ENCODE measurements at places on chromosomes 1 and 21.

GRCh38 chr1:13703558-13704490 lies 3.8 kb downstream of the PRDM2 start:
- DNase-seq = no peak

DNA sequence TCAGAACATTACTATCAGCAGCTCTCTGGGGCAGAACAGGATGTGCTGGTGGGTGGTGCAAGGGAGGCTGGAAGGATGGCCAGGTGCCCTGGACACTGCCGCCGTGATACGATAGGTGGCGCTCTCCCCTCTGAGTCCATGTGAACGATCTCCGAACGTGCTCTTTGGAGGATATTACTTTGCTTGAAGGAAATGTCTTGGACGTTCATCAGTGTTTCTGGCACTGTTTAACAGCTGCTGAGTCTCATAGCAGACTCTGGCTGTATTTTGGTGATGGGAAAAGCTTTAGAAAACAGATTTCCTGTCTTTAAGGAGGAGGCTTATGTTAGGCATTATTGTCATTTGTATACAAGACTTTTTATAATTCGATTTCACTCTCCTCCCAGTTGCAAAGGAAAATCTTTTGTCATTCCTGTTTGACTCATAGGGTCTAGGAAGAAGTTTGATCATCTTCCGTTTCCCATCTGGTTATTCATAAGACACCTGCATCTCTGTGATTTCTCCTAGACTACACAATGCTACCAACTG lies 386.2 kb upstream of the ADGRL2 start:
- DNase-seq = no peak

DNA sequence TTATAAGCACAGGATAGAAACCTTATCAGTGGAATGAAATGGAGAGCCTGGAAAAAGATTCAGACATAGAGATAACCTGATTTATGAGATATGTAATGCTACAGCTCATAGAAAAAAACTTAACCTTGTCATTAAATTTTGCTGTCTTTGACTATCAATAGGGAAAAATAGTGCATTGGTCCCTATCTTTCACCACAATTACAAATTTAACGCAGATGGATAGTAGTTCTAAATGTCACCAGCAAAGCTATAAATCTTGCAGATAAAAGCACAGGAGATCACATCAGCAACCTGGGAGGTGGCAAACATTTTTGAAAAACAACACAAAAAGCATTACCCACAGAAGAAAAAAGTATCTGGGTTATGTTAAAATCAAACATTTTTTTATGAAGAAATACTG lies 831.6 kb downstream of the BRINP3 start:
- no peak for DNase-seq

DNA sequence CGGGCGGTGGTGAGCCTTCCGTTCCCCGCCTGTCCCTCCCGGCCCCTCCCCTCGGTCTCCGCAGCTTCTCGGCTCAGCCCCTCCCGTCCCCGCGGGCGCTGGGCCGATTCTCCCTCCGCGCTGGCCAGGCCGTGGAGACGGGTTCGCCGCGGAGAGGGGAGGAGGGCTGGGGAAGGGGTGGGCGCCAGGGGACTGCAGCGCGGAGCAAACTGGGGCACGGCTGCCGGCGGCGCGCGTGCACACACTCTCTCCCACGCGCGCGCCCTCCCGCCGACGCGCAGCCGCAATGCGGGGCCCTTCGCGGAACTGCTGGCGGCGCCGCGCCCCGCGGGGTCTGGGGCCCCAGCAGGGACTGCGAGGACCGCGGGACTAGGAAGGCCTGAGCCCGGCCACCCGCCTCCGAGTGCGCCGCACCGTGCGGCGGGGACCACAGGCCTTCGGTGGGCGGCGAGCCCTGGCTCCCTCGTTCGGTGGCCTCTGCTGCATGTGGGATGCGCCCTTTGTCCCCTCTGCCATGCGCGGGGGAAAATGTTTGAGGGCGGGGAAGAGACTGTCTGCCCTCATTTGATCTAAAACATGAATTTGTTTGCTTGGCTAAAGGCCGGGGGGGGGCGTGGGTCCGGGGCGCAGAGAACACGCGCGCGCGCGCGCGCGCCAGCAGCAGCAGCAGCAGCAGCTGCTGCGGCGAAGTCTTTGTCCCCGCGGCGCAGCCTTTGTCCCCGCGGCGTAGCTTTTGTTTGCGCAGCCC lies 90.7 kb upstream of the VAMP3 start:
- no peak for DNase-seq

- no peak for DNase-seq
Measured at GRCh38 chr1:41455479-41456332, 28.8 kb downstream of the EDN2 start.

DNA sequence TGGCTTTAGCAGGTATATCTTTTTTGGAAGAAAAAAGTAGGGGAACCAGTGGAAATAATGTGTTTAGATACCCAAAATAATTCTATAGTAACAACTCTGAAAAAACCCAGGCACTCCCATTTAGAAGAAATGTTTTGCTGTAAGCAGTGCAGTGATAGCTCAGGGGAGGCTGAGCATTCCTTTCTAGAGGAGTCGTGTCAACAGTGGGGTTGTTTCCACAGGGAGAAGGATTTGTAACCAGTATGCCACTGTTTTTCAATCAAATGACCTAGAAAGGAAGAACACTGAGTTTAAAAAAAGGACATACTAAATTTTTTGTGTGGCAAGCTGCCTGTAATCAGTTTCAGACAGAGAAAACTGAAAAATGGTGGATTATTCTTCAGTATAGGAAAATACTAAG lies 2.4 kb downstream of the PGD start:
- DNase-seq = no peak

GRCh38 chr1:71170925-71171324 lies 90.1 kb upstream of the ZRANB2 start:
- DNase-seq = no peak

DNA sequence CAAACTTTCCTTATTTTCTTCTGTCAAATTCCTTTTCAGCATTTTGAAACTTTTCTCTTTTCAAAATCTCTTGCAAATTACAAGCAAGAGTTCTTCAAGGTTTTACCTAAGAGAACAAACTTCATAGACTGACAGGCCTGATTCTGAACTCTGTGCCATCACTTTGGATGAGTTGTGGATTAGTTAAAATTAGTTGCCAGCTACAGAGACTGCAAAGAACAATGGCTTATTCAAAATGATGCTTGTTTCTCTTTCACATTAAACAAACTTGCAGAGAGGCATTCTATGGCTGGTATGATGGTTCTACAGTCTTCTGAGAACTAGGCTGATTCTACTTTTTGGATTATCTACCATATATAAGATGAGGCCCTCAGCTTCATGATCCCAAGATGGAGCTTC lies 3.8 kb downstream of the LRRC8B start:
- no peak for DNase-seq

- DNase-seq = no peak
Measured at GRCh38 chr1:180241716-180242544, 11.9 kb downstream of the LHX4 start.

DNA sequence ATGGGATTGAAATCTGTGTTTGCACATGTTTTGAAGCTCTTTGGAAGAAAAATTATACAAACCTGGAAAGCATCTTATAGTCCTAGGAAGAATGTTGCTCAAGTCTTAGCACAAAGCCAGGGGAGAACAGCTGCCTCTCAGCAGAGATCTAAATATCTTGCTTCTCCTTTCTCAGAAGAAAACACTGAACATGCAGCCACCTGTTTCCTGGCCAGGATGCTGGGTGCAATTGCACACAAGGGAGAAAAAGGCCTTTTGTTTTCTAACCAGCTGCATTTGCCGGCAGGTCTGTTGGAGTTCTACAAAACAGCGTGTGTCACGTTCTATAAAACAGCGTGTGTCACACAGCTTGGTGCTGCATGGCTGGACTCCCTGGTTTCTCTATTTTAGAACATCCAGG lies 259.6 kb upstream of the PLD5 start:
- DNase-seq = no peak

DNA sequence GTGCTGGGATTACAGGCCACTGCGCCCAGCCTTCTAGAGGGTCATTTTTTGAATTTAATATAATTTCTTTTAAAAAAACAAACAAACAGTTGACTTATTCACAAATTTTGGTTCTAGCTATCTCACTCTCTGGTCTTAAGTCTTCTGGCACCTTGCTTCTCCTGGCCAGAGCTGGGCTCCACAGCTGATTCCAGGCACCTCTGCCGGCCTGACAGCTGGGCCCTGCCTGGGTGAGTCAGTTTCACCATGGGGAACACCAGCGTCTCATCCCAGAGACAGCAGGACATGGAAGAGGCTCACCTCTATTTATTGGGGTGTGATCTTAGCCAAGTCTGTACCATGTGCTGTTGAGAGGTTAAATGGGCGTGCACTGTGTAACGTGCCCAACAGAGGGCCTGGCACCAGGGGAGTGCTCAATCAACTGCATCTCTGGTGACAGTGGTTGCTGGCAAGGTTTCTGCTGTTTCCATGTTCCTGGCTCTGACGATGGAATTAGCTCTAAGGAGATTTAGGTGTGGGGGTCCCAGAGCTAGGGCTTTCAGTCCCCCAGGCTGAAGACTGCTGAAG lies 956 bp downstream of the CPLANE2 start:
- DNase-seq = no peak

GRCh38 chr1:40971966-40972365 lies 7.5 kb upstream of the CTPS1 start:
- no peak for DNase-seq

- no peak for DNase-seq
Measured at GRCh38 chr21:24514081-24514733, 1093.1 kb downstream of the MRPL39 start.

GRCh38 chr21:26732432-26733221 lies 112.6 kb downstream of the ADAMTS1 start:
- DNase-seq = no peak

- DNase-seq = no peak
Measured at GRCh38 chr21:22244516-22244915, 1246.3 kb downstream of the NCAM2 start.

DNA sequence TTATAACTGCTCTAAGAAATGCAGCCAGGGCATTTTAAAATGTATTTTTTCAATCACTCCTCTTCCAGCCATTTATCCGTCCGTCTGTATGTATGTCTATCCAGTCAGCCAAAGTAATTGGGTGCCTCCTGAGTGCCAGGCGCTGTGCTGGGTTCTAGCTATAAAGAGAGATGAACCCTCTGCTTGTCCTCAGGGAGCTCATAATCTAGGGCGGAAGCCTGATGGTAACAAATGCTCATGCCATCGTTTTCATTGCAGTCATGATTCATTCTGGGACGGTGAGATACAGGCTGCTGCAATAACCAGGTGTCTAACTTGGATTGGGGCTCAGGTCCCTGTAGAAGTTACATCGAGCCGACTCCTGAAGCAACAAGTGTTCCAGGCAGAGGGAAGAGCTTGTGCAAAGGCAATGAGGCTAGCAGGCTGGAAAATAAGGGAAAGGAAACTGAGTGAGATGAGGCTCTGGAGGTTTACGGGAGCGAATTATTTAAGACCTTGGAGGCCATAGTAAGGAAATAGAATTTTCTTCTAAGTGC lies 11.6 kb downstream of the IFI6 start:
- no peak for DNase-seq

DNA sequence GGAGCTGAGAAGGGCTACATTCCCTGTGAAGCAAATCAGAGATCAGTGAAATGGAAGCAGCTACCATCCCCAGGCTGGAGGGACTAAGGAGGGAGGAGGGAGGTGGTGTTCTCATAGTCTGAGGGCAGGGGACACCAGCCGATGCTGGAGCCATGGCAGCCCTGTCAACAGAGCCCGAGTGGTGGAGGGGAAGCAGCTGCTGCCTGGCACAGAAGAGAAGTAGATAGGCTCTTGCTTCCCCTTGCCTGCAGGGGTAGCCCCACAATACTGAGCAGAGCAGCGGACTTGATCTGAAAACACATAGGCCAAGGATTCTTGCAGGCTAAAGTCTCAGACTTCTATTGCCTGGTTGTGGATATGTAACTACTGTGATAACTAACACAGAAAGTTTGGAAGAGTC lies 255.1 kb downstream of the FGGY start:
- DNase-seq = no peak

DNA sequence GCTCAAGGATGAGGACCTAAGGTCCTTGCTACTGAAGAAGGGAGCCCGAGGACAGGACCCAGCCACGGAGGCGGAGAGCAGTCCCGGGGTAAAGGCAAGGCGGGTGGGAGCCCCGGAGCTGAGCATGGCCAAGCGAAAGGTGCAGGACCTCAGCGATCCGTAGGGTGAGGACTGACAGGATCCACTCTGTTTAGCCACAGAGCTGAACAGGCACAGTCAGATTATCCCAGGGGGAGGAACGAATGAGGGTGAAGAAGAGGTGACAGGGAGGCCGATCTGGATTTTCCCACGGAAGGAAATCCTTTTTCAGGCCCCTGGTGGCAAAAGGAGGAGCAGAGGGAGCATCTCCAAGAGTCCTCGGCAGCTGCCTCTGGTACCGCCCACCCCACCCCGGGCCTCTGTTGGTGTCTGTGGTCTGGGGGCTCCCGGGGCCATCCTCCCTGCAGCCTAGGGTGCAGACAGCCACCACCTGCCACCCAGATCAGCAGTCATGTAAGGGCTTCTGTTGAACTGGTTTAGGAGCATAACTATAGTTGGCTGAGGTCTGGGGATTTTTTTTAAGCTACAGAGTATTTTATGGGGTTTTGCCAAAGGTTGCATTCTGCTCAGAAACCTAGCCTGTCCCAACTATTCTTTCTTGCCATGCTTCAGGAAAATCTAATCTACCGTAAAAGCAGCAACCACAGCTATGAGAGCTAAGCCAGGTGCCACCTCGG lies 32.3 kb upstream of the LBR start:
- DNase-seq = no peak

GRCh38 chr1:41518471-41518870 lies 34.0 kb upstream of the EDN2 start:
- DNase-seq = no peak

DNA sequence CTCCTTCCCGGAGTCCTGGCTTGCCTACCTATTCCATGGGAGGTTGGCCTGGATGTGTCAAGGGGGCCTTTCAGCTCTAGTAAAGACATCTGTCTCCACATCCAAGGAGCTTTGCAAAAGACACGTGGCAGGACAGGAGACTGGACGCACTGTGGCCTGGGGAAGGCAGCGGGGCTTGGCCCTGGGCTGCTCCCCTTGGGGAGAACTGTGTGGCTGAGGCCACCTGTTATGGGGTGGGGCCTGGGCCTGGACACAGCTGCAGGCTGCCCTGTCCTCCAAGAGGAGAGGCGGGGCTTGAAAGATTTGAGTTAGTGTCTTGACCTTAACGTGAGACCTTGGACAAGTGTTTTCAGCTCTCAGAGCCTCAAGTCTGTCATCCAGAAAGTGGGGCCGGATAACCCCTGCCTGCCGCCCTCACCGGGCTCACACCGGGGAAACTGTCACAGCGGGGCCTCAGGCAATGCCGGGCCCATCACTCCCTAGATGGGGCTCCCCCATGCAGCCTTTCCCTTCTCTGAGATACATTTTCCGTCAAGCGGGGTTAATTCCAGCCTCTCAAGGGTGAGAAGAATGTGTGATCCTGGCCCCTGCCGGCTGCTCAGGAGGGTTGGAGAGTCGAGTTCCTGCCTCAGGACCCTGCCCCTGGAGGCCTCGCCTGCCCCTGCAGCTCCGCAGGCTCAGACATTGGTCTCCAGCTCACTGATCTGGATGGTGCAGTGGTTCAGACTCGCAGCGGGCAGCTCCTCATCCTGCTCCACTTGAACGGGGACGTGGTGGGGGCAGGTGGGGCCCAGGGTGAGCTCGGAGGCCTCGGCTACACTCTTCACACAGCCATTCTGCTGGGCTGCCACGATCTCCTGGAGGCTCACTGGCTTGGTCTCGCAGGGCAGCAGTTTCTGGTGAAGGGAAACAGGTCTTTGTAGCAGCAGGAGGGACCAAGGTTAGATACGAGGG lies 25.6 kb downstream of the PODN start:
- DNase-seq = no peak
